ENCODE measurements at places on chromosomes 7 and 10.
A peak's percentile ranks its signal among the peaks of the same experiment; 100 is the strongest.

GRCh38 chr10:74145133-74145532 is 5.5 kb downstream of the AP3M1 start:
- DNase-seq: no peak

GRCh38 chr10:77566914-77567566 is 70.6 kb downstream of the KCNMA1 start:
- no peak for DNase-seq

DNA sequence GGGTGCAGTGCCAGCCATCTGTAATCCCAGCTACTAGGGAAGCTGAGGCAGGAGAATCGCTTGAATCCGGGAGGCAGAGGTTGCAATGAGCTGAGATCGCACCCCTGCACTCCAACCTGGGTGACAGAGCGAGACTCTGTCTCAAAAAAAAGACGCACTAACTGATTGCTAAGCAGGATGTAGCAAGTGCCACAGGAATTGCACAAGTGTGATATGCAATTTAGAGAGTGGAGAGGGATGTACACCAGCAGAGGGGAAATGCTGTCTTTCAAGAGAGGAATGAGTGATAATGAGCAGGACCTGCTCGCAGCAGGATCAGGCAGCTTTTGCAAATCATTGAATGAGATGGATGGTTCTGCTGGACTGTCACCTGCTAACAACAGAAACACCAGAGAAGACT is 13.3 kb upstream of the SLC16A12 start:
- DNase-seq: no peak

GRCh38 chr10:97618733-97619132 is 14.6 kb downstream of the MORN4 start:
- DNase-seq: no peak

DNA sequence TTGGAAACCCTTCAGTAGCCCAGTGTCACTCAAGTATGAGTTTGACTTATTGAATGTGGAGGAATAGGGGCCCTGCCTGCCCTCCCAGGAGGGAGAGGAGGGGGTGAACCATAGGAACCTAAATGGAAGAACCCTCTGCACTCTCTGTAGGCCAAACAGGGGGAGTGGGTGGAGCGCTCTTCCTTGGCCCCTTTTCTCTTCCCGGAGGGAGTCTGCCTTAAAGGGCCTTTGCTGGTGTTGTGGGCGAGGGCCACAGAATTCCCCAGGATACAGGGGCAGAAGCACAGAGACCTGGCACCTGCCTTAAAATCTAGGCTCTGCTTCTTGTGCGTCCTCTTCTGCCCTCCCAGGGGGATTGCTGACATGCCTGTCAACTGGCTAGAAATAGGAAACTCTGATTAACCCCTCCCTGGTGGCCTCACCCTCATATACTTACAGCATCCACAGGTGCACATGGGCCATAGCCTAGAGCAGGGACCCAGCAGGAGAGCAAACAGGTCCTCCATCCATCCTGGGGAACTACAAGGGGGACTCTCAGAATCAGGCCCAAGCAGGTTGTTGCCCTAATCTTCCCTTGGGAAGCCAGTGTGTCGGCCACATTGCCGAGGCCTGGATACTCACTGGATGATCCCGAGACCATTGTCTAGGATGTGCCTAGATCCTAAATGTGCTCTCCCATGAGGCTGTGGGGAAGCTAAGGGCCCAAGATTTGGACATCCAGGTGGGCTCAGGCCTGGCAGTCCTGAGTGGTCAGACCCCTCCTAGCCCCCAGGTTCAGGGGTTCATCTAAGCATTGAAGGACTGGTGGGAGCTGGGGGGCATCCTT is 3.4 kb downstream of the TRIM8 start:
- DNase-seq: no peak

DNA sequence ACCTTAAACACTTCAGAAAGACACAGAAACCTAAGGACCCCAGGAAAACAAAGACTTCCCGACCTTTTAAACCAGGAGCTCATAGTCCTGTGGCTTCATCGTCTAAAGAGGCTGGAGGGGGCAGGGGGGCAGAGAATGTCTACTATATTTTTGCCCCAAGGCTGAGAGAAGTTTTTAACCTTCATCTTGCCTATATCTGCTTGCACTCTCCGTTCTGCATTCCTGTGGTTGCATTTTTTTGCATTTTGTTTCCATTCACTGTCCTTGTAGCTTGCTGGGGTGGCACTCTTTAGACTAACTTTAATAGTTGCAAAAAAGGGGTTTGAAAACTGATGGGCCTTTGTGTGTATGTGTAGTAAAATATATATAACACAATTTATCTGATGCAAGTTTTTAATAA is 23.7 kb downstream of the PRKAR2B start:
- no peak for DNase-seq

GRCh38 chr10:7686351-7687171 is 16.6 kb upstream of the ITIH2 start:
- DNase-seq: no peak

GRCh38 chr7:26305090-26305868 is 13.6 kb downstream of the SNX10 start:
- no peak for DNase-seq

DNA sequence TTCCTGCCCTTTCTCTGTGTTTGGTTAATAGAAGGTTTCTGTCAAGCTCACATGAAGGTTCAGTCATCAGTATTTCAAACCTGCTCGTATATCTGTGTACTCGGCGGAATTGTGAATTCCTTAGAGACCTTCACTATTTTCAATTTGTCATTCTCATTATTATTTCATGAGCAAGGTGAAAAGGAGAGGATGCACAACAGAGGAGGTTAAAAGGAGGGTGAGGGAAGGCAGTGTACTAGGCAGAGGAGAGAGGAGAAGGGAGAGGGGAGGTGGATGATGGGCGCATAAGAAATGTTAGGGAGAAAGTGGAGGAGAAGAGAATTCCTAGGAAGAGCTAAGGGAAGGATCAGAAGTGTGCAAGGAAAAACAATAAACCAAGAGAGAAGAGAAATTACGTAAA is 185.0 kb upstream of the COBL start:
- no peak for DNase-seq

DNA sequence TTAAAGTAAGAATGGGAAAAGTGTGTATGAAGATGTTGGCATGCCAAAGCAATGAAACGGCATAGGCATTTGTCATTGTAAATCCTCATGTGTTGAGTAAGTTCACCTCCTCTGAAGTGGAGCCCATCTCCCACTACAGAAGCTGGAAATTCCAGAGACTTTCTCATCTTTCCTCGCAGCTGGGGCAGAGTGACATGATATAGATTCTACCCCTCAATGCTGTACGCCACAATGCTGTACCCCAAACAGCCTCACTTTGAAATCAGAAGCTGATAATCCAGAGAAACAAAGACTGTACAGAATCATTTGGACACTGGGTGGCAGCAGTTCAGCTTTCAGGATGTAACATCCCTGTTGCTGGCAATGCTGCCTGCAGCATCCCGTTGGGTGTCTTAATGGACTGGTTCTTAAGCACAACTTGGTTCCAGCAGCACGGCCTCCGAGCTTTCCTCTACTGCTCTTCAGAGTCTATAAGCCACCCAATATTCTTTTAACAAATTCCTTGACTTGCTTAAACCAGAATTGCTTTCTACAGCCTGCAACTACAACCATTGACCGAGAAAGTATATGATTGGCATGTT is 18.8 kb downstream of the ZC3HAV1L start:
- peak; percentile 66 for DNase-seq

GRCh38 chr10:55277549-55277948 is 476.5 kb upstream of the PCDH15 start:
- no peak for DNase-seq

GRCh38 chr7:129615018-129615417 is 3.5 kb downstream of the NRF1 start:
- peak; percentile 38 for DNase-seq

DNA sequence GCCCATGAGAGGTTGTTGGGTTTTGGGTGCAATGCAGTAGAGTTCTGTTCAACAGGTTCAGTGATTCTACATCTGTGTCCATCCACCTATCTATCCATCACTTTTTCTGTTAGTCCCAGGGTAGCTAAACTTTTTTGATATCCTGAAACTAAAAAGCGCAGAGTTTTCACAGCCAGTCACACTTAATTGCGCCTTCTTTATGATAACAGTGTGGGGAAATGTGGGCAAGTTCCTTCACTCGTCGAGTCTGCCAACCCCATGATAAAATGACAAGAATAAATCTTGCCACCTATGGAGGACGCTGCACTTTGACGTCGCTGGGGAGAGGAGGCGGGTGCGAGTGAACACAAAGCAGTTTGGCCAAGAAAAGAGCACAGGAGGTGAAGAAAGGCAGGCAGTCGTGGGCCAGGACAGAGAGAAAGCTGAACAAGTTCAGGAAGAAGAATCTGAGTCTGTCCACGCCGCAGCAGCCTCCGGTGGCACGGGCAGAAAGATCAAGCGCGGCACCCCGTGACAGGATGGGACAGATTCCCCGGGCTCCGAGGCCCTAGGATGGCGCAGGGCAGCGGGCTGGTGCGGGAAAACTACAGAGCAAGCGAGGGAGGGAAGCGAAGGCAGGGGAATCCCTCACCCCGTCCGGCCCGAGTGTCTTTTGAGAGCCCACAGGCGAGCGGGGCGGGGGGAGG is 9.2 kb downstream of the SP8 start:
- no peak for DNase-seq

GRCh38 chr10:72133517-72133916 is 45.2 kb upstream of the SPOCK2 start:
- DNase-seq: no peak

DNA sequence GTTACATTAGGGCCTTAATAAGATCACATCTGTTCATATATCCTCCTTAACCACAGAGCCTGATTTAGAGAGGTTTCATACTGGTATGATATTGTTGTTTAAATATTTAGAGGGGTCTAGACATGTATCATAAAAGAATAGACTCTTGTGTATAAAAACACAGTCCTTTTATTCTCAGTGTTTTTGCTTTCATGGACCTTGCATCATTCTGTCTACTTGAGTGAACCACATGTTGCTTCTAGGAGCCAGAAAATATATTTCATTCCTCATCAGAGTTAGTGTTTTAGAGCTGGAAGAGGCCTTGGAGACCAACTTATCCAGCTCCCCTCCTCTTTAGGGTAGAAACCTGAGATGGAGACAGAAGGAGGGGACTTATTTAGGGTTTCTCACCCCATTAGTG is 312.8 kb downstream of the LRMDA start:
- no peak for DNase-seq

- DNase-seq: no peak
Measured at GRCh38 chr7:116872026-116872425, 9.6 kb downstream of the CAPZA2 start.

DNA sequence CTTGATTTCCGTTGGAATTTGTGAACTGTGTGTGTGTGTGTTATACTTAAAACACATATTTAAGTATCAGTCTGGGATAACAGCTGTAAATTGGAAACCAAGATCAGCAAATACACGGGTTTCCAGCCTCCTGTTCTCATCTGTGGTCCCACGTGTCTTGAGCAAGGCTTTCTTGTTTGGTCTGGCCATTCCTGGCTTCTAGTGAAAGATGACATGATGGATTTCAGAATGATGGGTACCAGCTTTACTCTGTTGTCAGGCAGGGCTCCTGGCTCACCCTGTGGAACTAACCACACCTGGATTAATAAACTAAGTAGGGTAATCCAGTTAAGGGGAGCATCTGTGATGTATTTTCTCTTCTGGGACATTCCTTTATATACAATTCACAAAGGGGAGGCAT is 346.2 kb upstream of the AOAH start:
- no peak for DNase-seq

DNA sequence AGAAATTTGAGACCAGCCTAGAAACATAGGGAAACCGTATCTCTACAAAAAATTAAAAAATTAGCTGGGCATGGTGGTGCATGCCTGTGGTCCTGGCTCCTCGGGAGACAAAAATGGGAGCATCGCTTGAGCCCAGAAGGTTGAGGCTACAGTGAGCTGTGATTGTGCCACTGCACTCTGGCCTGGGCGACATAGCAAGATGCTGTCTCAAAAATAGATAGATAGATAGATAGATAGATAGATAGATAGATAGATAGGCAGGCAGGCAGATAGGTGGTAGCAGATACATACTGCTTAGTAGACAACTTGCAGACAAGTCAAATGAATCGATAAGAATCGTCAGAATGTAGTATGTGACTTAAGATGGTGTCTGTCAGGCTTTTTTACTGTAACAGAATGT is 106.9 kb downstream of the SND1 start:
- no peak for DNase-seq

- no peak for DNase-seq
Measured at GRCh38 chr10:62183442-62183841, 85.2 kb downstream of the RTKN2 start.

DNA sequence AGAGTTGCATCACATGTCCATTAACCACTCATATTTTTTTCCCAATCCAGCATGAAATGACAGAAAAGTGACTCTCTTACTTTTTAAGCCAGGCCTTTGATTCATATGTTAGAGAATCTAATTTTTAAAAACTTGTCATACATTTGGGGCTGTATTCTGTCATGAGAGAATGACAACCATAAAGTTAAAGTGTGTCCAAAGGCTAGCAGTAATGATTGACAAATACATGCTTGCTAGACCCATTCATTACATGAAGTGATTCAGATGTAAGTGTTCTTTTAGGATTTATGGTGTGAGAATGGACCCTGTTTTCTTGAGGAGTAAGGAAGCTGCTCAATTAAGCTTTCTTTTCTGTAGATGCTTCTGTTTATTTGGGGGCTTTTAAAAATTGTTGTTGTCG is 75.4 kb downstream of the CSTF2T start:
- no peak for DNase-seq

- no peak for DNase-seq
Measured at GRCh38 chr10:124520558-124521428, 59.2 kb downstream of the LHPP start.

DNA sequence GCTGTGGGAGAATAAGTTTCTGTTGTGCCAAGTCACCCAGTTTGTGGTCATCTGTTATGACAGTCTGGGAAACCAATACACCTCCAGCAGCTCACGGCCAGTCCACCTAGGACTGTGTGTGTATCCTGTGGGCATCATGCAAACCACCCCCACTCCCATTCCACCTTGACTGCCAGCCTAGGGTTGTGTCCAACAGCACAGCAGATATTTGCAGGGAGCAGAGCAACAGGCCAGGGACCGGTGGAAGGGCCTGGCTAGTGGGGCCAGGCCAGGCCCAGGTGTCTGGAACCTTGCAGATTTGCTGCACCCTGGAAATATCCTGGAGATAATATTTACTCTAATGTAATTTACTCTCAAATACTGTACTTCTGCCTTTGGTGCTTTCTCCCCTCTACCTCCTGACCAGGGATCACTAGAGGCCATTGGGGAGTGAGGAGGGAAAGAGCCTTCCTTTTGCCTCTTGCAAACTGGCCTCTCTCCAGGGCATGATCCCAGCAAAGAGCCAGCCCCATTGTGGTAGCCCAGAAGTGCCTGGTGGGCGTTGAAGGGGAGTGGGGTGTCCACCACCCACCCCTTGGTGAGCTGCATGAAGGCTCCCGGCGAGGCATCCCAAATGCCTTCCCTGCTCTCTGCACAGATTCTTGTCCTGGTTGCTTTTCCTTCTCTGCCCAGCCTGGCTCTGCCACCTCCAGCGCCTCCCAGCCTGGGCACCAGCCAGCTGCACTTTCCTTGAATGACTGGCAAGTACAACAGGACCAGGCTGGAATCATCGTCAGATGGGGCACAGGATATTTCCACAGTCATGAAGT is 15.2 kb upstream of the TPST1 start:
- no peak for DNase-seq
